ENCODE measurements at places on chromosomes 4 and X.

- no peak for DNase-seq
Observed at GRCh38 chr4:161256172-161256571, 907.6 kb downstream of the FSTL5 start.

DNA sequence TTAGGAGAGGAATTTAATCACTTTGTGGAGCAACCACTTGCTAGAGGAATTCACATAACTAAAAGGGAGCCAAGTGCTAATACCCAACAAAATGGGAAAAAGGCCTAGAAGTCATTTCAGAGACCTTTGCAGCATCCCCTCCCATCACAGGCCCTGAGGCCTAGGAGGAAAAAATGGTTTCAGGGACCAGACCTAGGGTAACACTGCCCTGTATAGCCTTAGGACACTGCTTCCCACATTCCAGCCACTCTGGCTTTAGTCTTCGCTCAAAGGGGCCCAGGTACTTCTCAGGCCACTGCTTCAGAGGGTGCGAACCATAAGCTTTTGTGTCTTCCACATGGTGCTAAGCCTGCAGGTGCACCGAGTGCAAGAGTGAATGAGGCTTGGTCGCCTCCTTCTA lies 19.1 kb downstream of the SPANXN2 start:
- DNase-seq, result no peak

DNA sequence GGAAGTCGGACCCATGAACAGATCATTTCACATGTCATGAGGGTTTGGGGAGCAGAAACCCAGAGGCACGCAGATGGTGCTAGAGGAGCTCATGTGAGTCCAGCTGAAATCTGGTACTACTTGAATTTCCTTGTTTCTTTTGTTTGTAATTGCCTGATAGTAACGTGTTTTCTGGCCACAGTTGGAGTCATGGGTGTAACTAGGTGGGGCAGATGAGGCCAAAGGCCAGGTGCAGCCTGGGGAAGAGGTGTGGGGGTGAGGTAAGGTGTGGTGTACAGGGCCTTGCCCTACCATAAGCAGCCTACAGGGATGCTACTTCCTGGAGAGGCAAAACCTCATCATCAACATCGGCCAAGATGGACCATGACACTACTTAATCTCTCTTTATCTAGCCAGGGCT lies 271.4 kb downstream of the PTTG2 start:
- DNase-seq, result no peak

- no peak for DNase-seq
Observed at GRCh38 chrX:264634-265455, 16.3 kb upstream of the PLCXD1 start.

DNA sequence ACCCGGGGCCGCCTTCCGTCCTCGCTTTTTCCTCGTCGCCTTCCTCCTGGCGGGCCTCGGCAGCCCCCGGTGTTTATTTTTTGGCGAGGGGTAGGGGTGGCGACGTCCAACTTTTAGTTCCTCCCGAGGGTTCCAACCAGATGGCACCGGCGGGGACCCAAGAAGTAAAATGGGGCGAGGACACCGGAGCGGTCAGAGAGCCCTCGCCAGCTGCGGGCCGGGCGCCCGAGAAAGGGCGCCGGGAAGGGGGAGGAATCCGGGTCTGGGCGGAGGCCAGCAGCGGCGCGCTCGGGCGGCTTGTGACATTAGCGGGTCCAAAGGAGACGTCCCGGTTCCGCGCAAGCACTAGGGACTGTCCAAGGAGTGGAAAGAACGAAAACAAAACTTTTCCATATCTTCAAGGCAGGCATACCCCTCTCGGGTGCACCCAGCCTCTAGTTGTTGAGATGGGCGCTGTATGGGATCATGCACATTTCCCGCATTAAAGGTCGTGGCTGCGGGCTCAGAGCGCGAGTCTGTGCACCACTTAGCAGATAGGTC lies 691 bp upstream of the USP46 start:
- DNase-seq, result no peak

GRCh38 chrX:627510-627981 lies 3.0 kb upstream of the SHOX start:
- no peak for DNase-seq

DNA sequence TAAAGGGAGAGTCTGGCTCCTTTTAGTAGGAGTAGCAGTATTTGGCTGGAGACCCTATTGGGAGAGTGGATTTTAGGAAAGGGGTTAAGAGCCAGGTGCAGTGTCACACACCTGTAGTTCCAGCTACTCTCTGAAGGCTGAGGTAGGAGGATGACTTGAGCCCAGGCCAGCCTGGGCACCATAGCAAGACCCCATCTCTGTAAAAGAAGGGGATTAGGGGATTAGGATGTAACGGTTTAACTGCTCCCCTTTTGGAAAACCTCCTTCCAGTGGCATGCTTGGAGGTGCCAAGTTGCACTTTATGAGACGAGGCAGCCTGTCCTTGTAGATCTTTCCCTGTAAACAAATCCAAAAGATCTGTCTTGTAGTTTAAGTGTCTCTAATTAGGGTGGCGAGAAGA lies 140.0 kb downstream of the KLHL8 start:
- DNase-seq, result no peak
